ENCODE measurements at places on chromosomes 6 and 20.

DNA sequence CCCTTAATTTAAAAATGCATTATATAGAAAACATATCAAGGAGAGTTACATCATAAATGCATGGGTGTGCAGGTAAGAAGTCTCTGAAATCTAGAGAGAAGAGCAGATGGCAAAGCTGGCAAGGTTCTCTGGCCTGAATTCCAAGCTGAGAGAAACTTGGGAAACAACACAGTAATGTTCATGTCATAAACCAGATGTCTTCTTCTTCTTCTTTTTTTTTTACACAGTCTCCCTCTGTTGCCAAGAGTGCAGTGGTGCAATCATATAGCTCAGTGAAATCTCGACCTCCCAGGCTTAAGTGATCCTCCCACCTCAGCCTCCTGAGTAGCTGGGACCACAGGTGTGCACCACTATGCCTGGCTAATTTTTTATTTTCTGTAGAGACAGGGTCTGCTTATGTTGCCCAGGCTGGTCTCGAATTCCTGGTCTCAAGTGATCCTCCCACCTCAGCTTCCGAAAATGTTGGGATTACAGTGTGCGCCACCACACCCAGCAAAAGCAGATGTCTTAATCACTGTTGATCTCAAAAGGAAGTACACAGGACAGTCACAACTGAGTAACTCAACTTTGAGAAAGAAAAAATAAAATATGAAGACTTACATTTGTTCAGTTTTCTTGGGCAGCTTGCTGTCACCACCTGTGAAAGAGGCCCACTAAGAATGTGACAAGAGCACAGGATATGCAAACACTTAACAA is 77.3 kb downstream of the DNAAF9 start:
- DNase-seq = no peak

DNA sequence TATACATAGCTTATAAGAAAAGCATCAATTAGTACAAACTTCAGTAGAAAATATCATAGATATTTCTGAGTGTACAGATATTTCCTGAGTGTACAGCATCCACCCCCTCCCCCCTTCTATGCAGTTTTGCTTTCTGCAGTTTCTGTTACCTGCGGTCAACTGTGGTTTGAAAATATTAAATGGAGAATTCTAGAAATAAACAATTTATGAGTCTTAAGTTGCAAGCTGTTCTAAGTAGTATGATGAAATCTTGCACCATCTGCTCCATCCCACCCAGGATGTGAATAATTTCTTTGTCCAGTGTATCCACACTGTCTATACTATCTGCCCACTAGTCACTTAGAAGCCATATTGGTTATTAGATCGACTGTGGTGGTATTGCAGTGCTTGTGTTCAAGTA is 15.8 kb upstream of the GPR63 start:
- no peak for DNase-seq

GRCh38 chr20:57389695-57390603 is 1.2 kb upstream of the RBM38 start:
- peak; percentile 54 for DNase-seq

- DNase-seq = peak; percentile 29
These were observed 195.5 kb downstream of the JARID2 start for GRCh38 chr6:15441215-15441868.

GRCh38 chr6:41519305-41519744 is 26.9 kb upstream of the FOXP4 start:
- DNase-seq = no peak

DNA sequence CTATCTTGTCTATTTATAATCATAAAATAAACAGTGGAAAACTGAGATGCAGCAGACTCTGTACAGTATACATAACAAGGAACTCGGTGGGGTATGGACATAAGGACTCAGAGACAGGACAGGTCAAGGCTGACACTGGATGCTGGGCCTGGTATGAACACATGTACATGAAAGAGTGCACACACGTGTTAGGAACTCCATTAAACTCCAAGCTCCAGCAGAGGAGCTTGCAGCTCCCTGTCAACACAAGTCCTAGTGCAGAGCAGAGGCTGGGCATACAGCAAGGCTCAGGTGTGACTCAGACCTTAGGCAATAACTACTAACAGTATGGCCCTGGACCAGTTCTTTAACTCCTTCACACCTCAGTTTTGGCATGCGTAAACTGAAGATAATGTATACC is 17.1 kb downstream of the NAPB start:
- no peak for DNase-seq

GRCh38 chr6:650098-650497 is 6.8 kb downstream of the HUS1B start:
- no peak for DNase-seq

GRCh38 chr20:35773154-35773751 is 1.4 kb downstream of the PHF20 start:
- peak; percentile 22 for DNase-seq

DNA sequence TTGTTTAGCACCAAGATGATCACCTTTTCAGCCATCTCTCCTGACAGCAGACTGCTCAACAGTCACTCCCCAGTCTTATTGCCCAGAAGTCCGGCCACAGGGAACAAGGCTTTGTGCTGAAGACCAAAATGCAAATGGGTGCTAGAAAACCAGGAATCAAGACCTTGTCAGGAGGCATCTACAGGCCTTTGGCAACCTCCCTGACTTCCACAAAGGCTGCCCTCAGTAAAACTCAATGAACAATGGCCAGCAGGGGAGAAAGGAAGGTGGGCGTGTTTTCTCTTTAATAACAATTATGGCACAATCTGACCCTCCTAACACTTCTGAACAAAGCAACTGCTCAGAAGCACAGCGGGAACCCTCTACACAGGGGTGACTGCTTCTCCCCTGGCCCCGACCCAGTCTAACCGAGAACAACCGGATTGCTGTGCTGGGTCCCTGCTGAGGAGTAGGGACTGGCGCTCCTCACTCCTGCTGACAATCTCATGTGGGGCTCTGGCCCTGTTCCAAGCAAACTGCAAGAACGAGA is 41.6 kb downstream of the PLCG1 start:
- DNase-seq = no peak
